Mesenchymal stem cell (in vitro differentiated cells and primary cell): ENCODE measurements at places on chromosomes 1 and 21.

GRCh38 chr1:145955436-145955835 lies 2.4 kb downstream of the LIX1L start:
- no peak overlapping the region for H3K27ac ChIP-seq
- H3K36me3 ChIP-seq: no peaks in the 10 kb centered on the region
- peaks cover 5% of the 10 kb centered on the region for H3K4me1 ChIP-seq
- peak overlapping the region; percentile 90 for H3K4me3 ChIP-seq

DNA sequence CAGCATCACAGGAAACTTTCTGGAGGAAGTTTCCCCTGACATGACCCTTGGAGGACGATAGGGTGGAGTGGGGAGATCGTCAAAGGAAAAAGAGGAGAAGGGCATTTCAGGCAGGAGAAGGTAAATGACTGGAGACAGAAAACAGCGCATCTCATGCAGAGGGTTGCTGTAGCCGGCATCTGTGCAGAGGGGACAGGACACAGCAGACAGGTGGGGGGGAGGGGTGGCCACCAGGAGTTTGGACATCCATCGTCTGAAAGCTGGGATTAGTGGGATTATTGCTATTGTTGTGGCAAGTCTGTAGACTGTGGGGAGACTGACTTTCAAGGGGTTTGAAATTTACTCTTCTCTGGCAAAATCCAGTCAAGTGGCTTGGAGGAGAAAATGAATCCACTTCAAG lies 463.9 kb downstream of the OMA1 start:
- H3K36me3 ChIP-seq: no peaks in the 10 kb centered on the region
- no peak for DNase-seq
- no peak overlapping the region for H3K27ac ChIP-seq
- H3K27me3 ChIP-seq: peaks cover 1% of the 10 kb centered on the region

- H3K27me3 ChIP-seq: peaks cover 52% of the 10 kb centered on the region
- H3K27ac ChIP-seq: no peak overlapping the region
- no peak overlapping the region for H3K4me3 ChIP-seq
- DNase-seq: no peak
- H3K4me1 ChIP-seq: peaks cover 2% of the 10 kb centered on the region
Measured at GRCh38 chr1:25067518-25068251, 137.6 kb upstream of the RUNX3 start.

GRCh38 chr1:87143413-87144135 lies 185.1 kb upstream of the LMO4 start:
- H3K27me3 ChIP-seq: no peaks in the 10 kb centered on the region
- no peaks in the 10 kb centered on the region for H3K36me3 ChIP-seq
- H3K4me3 ChIP-seq: no peak overlapping the region
- no peak for DNase-seq

- no peak overlapping the region for H3K4me3 ChIP-seq
- peak; percentile 33 for DNase-seq
- no peaks in the 10 kb centered on the region for H3K36me3 ChIP-seq
- H3K27ac ChIP-seq: peak overlapping the region; percentile 0
- no peaks in the 10 kb centered on the region for H3K27me3 ChIP-seq
- H3K4me1 ChIP-seq: peaks cover 13% of the 10 kb centered on the region
Measured at GRCh38 chr21:43187715-43188114, 18.9 kb downstream of the CRYAA start.

- H3K4me3 ChIP-seq: no peak overlapping the region
- no peaks in the 10 kb centered on the region for H3K27me3 ChIP-seq
- DNase-seq: peak; percentile 78
- H3K27ac ChIP-seq: peak overlapping the region; percentile 83
- peaks cover 47% of the 10 kb centered on the region for H3K36me3 ChIP-seq
Measured at GRCh38 chr1:32063261-32063681, 9.5 kb upstream of the TMEM39B start.

- H3K4me1 ChIP-seq: no peaks in the 10 kb centered on the region
- no peaks in the 10 kb centered on the region for H3K36me3 ChIP-seq
- no peak overlapping the region for H3K27ac ChIP-seq
- DNase-seq: no peak
- peaks cover 19% of the 10 kb centered on the region for H3K27me3 ChIP-seq
Measured at GRCh38 chr1:208309771-208310170, 65.6 kb upstream of the PLXNA2 start.

DNA sequence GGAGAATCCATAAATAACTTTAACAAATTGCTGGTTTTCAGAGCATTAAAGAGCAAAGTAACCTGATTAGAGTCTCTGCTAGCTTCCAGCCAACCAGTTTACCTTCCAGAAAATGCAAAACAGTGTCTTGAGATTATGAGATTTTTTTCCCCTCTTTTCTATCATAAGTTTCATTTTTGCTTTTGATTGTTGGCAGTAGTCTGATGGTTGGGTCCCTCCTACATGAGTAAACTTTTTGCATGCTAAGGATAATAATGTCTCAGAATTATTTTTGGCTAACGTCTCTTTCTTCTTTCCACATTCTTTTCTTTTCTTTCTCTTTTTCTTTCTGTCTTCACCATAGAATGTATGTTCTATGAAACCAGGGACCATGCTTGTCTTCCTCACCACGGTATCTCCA lies 6.3 kb upstream of the ADAMTS5 start:
- no peak overlapping the region for H3K4me3 ChIP-seq
- no peak for DNase-seq
- H3K36me3 ChIP-seq: no peaks in the 10 kb centered on the region
- no peak overlapping the region for H3K27ac ChIP-seq
- no peaks in the 10 kb centered on the region for H3K27me3 ChIP-seq

DNA sequence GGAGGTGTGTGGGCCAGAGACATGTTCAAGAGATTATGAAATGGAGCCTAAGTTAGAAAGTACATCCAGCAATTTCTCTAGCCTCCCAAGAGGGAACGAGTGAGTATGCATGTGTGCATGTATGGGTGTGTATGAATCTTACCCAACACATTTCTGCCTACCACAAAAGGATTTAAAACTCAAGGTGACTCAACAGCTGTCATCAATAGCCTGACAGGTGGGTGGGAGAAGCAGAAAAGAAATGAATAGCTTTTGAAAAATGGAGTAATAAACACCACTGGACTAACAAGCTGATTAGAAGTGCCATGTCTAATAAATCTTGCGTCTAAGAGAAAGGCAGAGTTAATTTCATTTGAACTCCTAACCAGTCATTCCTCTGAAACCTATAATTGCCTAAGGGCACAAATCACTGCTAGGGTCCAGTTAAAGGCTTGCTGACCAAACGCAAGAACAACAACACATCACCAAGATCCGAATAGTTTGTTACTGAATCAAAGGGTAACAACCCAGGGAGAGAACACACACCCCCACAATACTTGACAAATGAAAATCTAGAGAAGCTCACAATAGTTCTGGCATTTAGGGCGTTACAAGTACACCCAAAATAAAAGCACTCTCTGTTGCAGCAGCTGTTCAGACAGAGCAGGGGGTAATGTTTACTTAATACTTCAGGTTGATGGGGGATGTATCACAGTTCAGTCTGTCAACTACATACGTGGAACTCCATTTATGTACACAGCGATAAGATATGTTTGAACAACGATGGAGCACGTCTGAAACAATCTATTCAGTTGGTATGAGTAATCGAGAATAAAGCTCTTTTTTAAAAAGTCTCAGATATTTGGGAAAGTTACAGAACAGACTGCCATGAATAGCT lies 1.4 kb downstream of the KIAA0319L start:
- H3K27ac ChIP-seq: no peak overlapping the region
- no peak for DNase-seq
- H3K4me3 ChIP-seq: peak overlapping the region; percentile 96
- no peaks in the 10 kb centered on the region for H3K27me3 ChIP-seq
- peaks cover 20% of the 10 kb centered on the region for H3K36me3 ChIP-seq
- peaks cover 17% of the 10 kb centered on the region for H3K4me1 ChIP-seq

- H3K27me3 ChIP-seq: peaks cover 45% of the 10 kb centered on the region
- H3K36me3 ChIP-seq: peaks cover 5% of the 10 kb centered on the region
- peak; percentile 28 for DNase-seq
- no peak within 1 kb of the TSS for H3K27ac ChIP-seq
- peaks cover 11% of the 10 kb centered on the region for H3K4me1 ChIP-seq
- H3K4me3 ChIP-seq: peak within 1 kb of the TSS; percentile 42
Measured at GRCh38 chr1:84892705-84893618, at the start of gene LPAR3. Gene LPAR3 (minus strand): TSS chr1:84893206. CDS start chr1:84866120, 27,086 bp downstream.

DNA sequence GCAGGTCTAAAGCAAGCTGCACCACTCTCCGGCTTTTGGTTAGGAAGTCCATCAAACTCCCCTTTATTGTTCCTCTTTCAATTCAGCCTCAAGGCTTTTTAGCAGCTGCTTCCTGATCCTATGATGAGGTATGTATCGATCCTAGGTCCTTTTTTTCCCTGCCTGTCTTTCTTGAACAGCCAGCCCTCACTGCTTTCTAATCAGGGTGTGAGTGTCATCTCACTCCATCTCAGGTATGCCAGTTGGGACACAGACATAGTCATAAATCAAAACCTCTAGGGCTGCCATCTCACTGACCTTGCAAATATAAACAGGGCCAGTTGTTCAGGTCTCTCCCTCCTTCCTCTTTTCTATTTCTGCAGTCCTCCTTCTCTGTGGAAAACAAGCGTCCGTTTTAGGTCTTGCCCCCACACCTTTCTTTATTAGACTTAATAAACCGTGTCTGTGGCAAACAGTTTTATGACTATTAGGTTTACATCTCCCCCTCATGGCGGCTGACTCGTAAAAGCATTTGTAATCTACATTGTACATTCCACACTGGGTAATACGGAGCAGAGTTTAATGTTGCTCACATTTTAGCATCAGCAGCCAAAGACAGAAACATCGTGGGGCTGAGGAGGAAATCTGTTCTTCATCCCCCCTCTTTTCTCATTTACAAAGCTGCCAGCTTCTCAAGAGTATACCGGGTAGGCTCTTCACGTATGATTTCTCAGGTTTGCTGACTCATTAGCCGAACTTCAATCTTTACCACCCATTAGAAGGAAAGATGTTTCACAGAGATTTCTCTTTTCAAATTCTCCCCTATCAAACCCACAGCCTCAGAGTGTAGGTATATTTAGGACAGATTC lies 11.6 kb downstream of the STYXL2 start:
- DNase-seq: no peak
- peaks cover 36% of the 10 kb centered on the region for H3K27me3 ChIP-seq
- peaks cover 7% of the 10 kb centered on the region for H3K4me1 ChIP-seq

DNA sequence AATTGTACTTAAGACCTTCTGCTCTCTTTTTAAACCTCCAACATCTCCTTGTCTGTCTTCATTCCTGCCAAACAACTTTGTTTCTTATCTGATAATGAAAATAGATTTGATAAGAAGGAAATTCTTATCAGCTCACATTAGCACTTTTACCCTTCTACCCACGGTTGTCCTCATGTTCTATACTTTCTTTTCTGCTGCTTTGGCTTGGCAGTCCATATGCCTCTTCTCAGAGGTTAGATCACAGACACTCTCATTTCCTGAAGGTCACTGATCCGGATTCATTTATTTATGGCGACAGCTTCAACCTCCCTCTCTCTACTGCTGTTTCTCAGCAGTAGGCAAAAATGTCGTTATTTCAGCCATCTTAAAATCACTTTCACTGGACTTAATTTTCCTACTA lies 2015.8 kb downstream of the NCAM2 start:
- no peak overlapping the region for H3K27ac ChIP-seq
- no peak overlapping the region for H3K4me3 ChIP-seq
- H3K27me3 ChIP-seq: no peaks in the 10 kb centered on the region
- H3K36me3 ChIP-seq: no peaks in the 10 kb centered on the region

DNA sequence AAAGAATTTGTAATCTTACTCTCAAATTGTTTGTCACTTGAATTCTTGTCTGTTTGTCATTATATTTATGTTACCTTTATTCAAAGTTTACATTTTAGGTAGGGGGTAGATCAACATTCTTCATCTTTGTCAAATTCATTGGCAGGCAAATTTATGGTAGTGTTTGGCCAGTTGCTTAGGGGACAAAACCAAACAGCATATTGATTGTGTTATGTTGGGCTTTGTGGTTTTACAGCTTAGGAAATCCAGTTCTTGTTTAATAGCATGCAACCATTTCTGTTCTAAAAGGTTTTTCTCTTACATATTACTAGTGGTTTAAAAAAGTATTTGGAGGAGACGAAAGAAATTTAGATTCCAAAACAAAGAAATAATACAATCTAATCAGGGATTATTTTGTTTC lies 91.4 kb downstream of the HMCN1 start:
- H3K4me1 ChIP-seq: no peaks in the 10 kb centered on the region
- peak; percentile 67 for DNase-seq
- no peaks in the 10 kb centered on the region for H3K27me3 ChIP-seq
- no peak overlapping the region for H3K4me3 ChIP-seq

- no peak overlapping the region for H3K27ac ChIP-seq
- no peaks in the 10 kb centered on the region for H3K36me3 ChIP-seq
- H3K27me3 ChIP-seq: no peaks in the 10 kb centered on the region
- no peak for DNase-seq
- no peak overlapping the region for H3K4me3 ChIP-seq
- peaks cover 7% of the 10 kb centered on the region for H3K4me1 ChIP-seq
Measured at GRCh38 chr1:53130878-53131589, 11.4 kb downstream of the SLC1A7 start.

- no peaks in the 10 kb centered on the region for H3K36me3 ChIP-seq
- H3K27me3 ChIP-seq: no peaks in the 10 kb centered on the region
- DNase-seq: no peak
- no peak overlapping the region for H3K27ac ChIP-seq
- no peaks in the 10 kb centered on the region for H3K4me1 ChIP-seq
Measured at GRCh38 chr1:222865718-222866117, 50.9 kb downstream of the DISP1 start.

DNA sequence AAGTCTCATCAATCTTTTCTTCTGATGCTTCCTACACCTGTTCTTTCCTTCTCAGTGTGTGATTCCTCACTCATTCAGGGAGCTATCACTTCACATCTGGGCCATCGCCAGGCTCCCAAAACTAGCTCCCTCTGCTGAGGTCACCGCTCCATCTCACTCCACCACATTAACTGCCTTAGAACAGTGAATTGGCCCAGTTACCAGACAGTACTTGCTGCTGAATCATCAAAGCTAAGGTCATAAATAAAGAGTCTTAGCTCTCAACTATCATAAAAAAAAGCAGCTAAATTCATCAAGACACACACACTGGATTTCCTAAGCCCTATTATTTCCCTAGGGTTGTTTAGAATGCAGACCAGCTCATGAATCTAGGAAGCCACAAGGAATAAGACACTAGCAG lies 18.8 kb upstream of the SRM start:
- DNase-seq: no peak
- no peaks in the 10 kb centered on the region for H3K27me3 ChIP-seq
- no peak overlapping the region for H3K27ac ChIP-seq
- H3K36me3 ChIP-seq: peaks cover 81% of the 10 kb centered on the region

- H3K27me3 ChIP-seq: no peaks in the 10 kb centered on the region
- DNase-seq: no peak
- H3K4me1 ChIP-seq: no peaks in the 10 kb centered on the region
- H3K27ac ChIP-seq: no peak overlapping the region
Measured at GRCh38 chr1:114397601-114398000, 113.4 kb downstream of the TRIM33 start.

GRCh38 chr1:91075233-91076135 lies 53.6 kb upstream of the ZNF644 start:
- H3K27ac ChIP-seq: no peak overlapping the region
- H3K27me3 ChIP-seq: no peaks in the 10 kb centered on the region
- no peak overlapping the region for H3K4me3 ChIP-seq
- DNase-seq: no peak
- no peaks in the 10 kb centered on the region for H3K4me1 ChIP-seq

GRCh38 chr1:206693029-206693428 lies 8.3 kb downstream of the MAPKAPK2 start:
- H3K36me3 ChIP-seq: peaks cover 10% of the 10 kb centered on the region
- peak overlapping the region; percentile 71 for H3K27ac ChIP-seq
- H3K27me3 ChIP-seq: no peaks in the 10 kb centered on the region
- H3K4me1 ChIP-seq: peaks cover 68% of the 10 kb centered on the region
- DNase-seq: peak; percentile 85
- H3K4me3 ChIP-seq: peak overlapping the region; percentile 56

GRCh38 chr1:230407351-230407750 lies 18.8 kb downstream of the PGBD5 start:
- no peaks in the 10 kb centered on the region for H3K36me3 ChIP-seq
- no peaks in the 10 kb centered on the region for H3K4me1 ChIP-seq
- DNase-seq: no peak
- no peak overlapping the region for H3K27ac ChIP-seq
- H3K27me3 ChIP-seq: no peaks in the 10 kb centered on the region
- no peak overlapping the region for H3K4me3 ChIP-seq
